ENCODE measurements at places on chromosomes 4 and X.

- DNase-seq, result no peak
Measured at GRCh38 chrX:39811376-39811775, 286.4 kb downstream of the BCOR start.

GRCh38 chr4:144223661-144224060 lies 83.1 kb upstream of the GYPA start:
- no peak for DNase-seq

GRCh38 chrX:20571611-20572010 lies 304.9 kb upstream of the RPS6KA3 start:
- no peak for DNase-seq

DNA sequence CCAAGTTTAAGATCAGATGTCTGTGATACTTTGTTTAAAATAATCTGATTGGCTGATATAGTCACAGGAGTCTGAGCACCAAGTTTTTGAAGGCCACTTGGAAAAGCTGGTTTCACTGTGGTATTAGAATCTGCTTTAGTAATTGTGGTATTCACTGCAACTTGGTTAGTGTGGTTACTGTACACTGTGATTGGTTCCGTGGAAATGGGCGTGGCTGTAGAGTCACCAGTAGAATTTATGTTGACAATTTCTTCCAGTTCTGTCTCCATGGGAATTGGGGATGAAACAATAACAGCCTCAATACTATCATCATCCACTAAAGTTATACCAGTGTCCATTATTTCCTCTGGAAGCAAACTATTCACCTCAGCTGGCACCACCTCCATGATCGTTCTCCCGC lies 26.2 kb downstream of the LIN54 start:
- no peak for DNase-seq

DNA sequence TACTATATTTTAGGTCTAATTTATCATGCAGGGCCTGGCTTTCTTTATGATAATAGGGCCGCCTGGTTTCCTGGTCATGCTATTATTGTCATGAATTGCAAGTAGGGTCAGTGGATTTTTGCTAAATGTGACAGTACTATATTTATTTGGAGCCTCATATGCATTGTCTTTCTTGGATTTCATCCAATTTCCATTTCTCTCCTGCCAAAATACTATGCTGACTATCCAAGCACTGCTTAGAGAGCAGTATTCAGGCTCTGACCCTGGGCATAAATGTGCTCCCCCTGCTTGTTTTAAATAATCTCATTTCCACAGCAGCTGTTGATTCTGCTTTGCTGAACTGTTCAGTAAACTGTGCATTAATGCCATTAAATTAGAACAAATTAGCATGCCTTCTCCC lies 269.3 kb downstream of the GPM6A start:
- no peak for DNase-seq

GRCh38 chrX:40832723-40833122 lies 97.4 kb upstream of the MED14 start:
- no peak for DNase-seq

GRCh38 chr4:89653012-89653411 lies 183.9 kb downstream of the SNCA start:
- no peak for DNase-seq

- no peak for DNase-seq
Measured at GRCh38 chr4:151455212-151455611, 46.2 kb downstream of the FHIP1A start.

DNA sequence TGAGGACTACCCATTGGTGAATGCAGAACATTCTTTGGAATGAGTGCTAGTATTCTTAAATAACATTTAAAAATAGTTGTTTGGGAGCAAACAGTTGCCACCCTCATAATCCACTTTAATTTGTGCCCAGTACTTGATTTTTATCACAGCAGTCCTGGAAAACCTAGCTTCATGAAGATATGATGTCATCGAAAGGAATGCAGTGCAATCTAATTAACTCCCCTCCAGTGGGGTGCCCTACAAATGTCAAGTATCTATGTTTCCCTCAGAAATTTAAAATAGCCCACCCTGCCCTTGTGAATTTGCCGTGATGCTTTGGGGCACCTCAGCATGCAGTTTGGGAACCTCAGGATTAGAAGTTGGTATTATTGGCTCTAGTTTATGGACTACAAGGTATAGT lies 5.4 kb downstream of the RAB9A start:
- DNase-seq, result no peak

DNA sequence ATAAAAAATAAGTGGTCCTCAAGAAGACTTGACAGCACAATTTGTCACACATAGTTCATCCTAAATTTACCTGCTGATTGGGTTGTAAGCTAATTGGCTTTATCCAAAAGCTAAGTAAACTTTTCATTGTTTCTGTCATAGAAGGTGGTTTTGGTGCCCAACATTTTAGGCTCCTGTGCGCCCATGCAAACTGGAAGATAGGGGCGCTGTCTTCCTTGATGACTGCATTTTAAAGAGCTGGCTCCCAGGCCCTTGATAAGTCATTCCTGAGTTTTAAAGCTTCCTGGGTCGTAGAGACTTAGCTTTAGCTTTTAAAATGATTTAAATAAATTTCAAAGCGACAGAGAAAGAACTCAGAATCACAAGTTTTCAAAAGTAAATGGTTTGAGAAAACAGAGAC lies 625.4 kb upstream of the GALNT7 start:
- DNase-seq, result no peak

- DNase-seq, result no peak
Measured at GRCh38 chrX:79287724-79288123, 79.4 kb downstream of the ITM2A start.

DNA sequence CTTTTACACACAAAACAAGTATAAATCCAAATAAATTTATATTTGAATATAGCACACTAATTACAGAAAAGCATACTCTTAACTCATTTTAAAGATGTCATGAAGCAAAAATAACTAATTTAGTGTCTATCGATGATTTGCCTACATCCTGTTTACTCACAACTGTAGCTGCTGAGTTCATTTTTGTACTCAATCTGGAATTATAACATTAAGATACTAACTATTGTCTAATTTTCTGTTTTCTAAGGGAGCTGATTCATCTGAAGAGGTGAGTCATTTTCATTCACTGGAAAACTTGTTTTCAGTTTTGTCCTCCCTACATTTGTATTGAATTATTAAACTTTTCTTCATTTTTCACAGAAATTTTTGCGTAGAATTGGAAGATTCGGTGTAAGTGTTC lies 3.7 kb downstream of the STATH start:
- DNase-seq, result no peak

DNA sequence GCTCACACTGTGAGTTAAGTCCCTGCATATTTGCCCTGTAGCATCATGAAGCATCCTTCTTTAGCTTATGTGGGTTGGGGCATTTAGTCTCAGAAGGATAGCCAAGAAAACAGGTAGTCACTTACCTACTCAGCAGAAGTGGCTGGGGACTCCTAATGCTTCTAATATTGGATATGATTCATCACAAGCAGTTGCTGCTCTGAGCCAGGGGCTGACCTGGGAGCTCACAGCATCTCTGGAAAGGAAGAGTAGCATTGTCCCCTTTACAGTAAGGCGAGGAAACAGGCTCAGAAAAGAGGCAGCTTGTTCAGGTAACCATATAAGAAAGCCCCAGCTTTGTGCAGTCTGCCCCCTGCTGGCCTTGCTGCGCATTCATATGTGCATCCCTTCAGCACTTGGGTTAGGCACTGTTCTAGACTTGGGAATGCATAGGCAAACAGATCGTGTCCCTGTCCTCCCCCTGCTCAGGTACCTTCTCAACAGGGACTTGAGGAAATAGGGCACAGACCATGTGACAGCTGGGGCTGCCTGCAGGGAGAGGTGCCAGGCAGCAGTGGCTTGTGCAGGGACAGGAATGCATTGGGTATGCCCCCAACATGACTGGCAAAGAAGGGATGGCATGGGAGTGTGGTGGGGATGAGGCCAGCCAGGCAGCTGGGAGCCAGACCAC lies 35.7 kb upstream of the TBC1D14 start:
- no peak for DNase-seq

- no peak for DNase-seq
Measured at GRCh38 chrX:22534643-22535042, 261.9 kb downstream of the CBLL2 start.

DNA sequence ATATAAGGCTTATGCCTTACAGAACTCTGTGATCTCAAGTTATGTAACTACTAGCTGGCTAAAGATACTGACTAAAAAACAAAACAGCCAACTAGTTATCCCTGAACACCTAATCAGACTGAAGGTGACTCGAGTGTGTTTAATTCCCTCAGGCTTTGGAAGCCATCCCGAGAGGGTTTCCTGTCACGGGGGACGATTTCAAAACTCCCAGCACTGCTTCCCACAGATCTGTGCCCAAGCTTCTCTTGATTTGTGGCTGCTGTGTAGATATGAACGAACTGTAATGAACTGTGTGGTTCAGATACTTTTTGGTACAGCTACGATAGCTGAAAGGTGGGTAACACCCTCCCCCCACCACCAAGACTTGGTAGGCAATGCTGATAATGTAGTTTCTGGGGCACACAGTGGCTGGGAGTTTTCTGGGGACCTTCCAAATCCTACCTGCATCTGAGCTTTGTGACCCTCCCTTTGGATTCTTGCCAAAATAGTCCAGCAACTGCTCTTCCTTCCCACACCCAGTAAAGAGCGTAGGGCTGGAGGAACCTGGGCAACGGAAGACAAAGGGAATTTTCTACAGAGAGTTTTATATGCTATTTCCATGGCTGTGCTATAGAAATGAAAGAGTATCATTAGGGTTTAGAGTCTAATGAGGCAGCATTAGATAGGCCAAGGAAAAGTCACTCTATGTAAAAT lies 148.8 kb downstream of the MGST2 start:
- no peak for DNase-seq

DNA sequence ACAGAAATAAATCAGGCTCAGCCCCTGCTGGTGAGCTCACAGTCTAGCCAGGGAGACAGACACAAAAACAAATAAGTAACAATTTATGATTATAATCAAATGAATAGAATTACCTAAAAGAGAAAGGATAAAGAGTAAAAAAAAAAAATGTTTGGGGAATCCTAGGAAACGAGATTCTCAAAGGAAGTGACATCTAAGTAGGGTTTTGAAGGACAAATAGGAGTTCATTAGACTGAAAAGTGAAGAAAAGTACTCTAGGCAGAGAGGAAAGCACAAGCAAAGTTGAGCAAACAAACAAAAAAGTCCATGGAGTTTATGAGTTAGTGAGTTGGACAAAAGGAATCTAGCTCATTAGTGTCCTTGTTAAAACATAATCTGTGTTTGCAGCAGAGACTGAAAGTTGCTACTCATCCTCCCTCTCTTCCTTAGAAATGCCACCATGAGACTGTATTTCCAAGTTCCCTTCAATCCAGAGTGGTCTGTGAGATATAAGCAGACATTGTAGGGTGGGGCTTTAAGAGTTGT lies 145.6 kb downstream of the SPATA18 start:
- DNase-seq, result no peak

GRCh38 chrX:136766785-136767103 lies 14.0 kb downstream of the ARHGEF6 start:
- DNase-seq, result no peak

DNA sequence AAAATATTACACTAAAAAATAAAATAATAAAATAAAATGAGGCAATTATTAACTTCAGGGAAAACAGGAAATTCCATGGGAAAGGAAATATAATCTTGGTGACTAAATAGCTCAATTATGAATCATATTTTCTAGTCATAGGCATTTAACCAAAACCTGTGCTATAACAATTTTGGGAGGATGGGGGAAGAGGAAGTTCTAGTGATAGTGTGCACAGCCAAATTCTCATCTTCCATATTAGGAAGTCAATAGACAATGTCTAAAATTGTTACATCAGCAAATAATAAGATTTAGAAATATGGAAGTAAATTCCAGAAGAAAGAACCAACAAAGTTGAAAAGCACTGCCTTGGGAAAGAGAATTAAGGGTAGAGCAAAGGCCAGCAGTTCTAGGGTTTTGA lies 2.8 kb downstream of the AWAT2 start:
- no peak for DNase-seq

- DNase-seq, result no peak
Measured at GRCh38 chr4:54384152-54384551, 155.1 kb downstream of the PDGFRA start.

- no peak for DNase-seq
Measured at GRCh38 chr4:120568731-120569130, 353.8 kb downstream of the PRDM5 start.

GRCh38 chr4:3322059-3322550 lies 29.3 kb downstream of the RGS12 start:
- no peak for DNase-seq

DNA sequence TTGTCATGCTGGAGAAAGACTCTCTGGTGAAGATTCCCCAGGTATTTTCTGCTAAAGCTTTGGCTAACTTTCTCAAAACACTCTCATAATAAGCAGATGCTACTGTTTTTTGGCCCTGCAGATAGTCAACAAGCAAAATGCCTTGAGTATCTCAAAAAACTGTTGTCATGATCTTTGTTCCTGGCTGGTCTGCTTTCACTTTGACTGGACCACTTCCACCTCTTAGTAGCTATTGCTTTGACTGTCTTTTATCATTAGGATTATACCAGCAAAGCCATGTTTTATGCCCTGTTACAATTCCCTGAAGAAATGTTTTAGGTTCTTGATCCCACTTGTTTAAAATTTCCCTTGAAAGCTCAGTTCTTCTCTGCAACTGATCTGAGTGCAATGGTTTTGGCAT lies 231.5 kb downstream of the SLC7A11 start:
- DNase-seq, result no peak

All from vagina (tissue), 2 donors.